ENCODE measurements at places on chromosomes 1 and 21.

GRCh38 chr1:185358957-185359356, 41.9 kb upstream of the IVNS1ABP start:
- DNase-seq = no peak

DNA sequence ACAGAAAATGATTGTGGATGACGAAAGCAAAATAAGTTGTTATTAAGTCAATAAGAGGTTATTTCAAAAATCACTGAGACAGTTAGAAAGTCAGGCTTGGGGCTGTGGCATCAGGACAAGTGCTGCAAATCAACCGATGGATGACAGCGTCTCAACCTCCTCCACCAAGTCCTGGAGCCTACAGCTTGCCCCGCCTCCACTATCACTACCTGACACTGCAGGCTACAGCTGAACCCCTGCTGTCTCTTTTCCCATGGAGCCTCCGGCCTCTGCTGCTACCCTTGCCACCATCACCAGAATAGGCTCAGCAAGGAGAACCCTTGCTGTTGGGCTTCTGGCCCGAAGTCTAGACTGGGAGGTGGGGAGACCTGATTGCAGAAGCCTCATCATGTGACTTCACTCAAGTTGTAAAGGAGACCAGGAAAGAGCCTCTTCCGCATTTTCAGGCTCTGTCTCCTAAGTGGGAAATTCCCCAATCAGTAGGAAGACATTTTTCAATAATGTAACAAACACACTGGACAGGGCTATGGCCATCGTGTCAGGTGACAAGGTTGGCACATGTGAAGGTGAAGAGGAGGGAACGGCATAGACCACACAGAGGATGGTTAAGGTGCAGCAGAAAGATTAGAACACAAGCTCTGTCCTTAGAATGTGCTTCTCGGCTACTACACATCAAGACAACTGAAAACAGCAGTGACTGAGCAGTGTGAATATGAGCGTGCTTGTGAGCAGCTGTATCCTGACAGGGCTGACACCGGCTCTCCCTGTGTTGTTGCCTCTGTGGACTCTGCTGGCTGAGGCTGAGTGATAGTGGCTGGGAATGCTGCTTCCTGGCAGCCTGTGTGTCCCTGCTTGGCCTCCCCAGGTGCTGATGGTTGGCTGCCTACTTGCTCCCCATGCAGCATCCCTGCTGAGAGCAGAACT, 660.7 kb downstream of the PTPRU start:
- no peak for DNase-seq

GRCh38 chr1:165483412-165483811, 38.5 kb upstream of the RXRG start:
- no peak for DNase-seq

DNA sequence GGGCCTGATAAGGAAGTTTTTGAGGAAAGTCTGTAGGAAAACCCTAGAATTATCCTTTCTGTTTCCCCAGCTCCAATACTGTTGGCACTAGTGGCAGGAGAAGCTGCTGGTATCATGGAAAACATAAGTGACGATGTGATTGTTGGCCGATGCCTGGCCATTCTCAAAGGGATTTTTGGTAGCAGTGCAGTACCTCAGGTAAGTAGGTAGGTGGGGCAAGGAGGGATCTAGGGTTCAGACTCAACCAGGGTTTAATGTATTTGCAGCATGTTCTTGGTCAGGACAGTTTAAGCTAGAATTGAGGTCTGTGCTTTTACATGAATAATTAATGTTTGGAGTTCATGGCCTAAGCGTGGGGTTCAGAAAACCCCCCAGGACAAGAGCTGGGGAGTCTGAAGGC, 62.1 kb downstream of the KDM1A start:
- DNase-seq = no peak

DNA sequence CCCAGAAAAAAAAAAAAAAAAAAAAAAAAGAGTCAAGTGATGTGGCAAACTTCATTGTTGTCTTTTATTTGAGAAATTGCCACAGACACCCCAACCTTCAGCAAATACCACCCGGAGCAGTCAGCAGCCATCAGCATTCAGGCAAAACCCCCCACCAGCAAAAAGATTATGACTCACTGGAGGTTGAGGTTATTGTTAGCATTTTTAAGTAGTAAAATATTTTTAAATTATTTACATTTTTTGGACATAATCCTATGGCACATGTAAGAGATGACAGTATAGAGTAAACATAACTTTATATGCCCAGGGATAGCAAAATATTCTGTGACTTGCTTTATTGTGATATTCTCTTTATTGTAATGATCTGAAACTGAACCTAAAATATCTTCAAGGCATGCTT, 95.6 kb downstream of the CENPF start:
- DNase-seq = no peak

- DNase-seq = no peak
These were observed 176.0 kb downstream of the RERE start for GRCh38 chr1:8641377-8641997.

DNA sequence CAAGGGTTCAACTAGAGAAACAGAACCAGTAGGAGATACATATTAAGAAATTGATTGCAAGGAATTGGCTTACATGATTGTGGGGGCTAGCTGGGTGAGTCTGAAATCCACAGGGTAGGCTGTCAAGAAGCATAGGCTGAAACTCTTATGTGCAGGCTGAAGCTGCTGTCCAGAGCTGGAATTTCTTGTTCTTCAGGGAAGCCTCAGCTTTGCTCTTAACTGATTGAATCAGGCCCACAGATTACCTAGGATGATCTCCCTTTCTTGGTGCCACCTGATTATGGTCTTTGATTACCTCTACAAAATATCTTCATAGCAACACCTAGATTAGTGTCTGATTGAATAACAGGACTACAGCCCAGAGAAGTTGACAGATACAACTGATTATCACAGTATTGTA, 22.5 kb upstream of the FRRS1 start:
- DNase-seq = no peak

DNA sequence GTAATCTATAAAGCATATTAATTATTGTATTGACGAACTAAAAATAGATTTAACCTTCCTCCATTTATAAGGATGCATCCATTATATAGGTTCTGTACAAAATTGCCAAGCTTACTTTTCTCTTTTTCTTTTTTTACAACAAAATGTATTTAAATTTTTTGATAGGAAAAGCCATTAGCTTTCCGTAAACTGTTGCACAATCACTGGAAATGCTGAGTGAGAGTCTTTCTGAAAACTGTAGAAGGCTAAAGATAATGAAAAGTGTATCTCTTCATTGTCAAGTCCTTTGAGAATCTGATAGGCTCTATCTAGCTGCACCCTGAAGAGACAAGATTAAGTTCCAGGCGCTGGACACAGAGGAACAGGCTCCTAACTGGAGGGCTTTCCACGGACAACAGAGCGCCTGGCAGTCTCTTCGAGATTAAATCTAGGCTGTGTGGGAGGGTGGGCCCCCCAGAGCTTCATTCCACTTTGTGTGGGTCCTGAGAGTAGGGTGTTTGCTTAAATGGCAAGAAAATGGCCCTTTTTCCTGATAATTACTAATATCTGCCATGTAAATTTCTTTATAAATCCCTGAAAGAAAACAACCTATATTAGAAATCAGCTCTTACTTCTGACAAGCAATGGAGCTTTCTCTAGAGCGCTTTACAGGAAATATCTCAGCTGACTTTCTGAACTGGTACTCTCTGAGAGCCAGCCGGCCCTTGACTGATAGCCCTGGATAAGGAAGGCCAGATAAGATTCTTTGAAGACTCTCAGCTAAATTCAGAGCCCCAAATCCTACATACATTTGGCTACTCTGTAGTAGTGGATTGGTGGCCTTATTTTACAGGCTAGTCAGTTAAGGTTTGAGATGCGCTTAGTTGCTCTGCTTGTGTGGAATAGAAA, 108.3 kb downstream of the FMN2 start:
- DNase-seq = no peak

GRCh38 chr1:231214918-231215680, 25.9 kb upstream of the GNPAT start:
- no peak for DNase-seq

- no peak for DNase-seq
These were observed at the start of gene ADAMTS5 for GRCh38 chr21:26967062-26967913. Gene ADAMTS5 (minus strand): TSS chr21:26967088. CDS start chr21:26966391, 697 bp downstream.

DNA sequence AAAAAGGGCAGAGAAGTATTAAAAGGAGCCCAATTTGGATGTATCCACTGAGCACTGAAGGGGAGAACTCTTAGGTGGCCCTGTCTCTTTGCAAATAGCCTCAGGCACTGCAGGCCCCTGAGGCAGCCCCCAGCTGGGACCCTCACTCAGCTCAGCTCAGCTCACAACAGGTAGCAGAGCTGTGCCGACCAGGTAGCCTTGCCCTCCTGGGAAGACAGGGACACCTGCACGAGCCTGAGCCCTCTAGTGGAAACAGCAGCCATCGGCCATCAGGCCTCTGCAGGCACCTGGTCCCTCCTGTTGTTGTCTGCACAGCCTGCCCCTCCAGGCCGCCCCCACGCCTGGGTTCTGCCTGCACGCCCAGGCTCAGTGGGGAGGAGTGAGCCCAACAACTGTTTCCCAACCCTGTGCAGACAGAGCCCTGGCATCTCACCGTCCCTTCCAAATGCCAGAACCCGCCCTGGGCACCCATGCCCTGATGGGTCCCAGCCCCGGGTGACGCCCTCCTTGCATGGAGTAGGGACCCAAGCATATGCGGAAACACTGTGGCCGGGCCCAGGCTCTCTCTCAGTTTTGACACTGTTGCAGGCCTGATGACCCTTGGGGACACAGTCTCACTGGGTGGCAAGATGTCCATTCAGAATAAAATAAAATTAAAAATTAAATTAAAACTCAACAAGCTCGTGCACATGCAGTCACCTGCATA, 60.0 kb upstream of the AJAP1 start:
- no peak for DNase-seq

GRCh38 chr1:173715538-173715844, 710 bp downstream of the KLHL20 start:
- no peak for DNase-seq

- DNase-seq = no peak
These were observed 6.8 kb upstream of the ERO1B start for GRCh38 chr1:236288620-236288976.

DNA sequence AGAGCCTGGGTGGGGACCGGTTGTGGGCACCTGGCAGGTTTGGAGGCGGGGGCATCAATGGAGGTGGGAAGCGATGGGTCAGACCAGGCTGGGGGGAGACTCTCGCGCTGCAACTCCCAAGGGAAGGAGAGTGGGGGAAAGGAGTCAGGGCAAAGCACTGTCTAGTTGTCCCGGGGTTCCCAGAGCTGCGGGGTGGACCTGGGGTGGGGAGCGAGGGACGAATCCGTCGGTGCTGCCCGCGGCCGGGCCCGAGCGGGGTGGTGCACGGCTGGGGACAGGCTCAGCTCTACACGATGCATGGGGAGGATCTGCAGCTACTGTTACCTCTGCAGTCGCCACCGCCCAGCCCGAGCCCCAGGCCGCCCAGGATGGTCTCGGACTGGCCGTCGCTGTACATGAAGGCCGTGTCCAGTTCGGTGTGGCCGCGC, 427 bp downstream of the AKR7A2 start:
- DNase-seq = no peak

- no peak for DNase-seq
These were observed 189.6 kb downstream of the PLPP3 start for GRCh38 chr1:56389813-56390212.

DNA sequence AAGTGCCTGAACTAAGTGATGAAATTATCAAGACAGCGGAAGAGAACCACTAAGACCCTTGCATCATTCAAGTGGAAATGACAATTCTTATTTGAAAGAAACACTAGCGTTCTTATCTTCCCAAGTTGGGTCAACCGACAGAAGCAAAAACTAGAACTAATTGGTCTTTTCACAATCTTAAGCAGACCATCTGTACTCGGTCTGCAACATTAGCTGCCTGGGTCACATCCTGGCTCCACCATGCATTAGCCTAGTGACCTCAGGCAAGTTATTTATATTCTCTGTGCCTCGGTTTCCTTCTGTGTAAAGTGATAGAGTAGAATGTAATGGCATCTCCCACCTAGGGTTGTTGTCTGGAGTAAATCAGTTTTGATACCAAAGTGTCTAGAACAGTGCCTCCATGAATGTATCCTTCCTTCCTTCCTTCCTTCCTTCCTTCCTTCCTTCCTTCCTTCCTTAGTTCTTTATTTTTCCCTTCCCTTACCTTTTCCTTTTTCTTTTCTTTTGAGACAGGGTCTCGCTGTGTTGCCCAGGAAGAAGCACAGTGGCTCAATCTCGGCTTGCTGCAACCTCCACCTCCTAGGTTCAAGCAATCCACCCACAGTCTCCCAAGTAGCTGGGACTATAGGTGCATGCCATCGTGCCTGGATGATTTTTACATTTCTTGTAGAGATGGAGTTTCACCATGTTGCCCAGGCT, 6.0 kb downstream of the COLGALT2 start:
- DNase-seq = no peak

DNA sequence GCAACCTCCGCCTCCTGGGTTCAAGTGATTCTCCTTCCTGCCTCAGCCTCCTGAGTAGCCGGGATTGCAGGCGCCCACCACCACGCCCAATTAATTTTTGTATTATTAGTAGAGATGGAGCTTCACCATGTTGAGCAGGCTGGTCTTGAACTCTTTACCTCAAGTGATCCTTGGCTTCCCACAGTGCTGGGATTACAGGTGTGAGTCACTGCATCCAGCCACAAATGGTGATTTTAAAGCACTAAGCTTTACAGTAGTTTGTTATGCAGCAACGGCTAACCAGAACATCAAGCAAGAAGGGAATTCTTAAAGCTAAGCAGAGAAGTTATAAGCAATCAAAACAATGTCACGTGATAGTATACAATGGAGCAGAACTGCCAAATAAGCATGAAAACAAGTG, 65.7 kb downstream of the NVL start:
- DNase-seq = no peak

GRCh38 chr1:204257446-204257845, 43.7 kb upstream of the GOLT1A start:
- DNase-seq = no peak

- no peak for DNase-seq
These were observed 366.9 kb downstream of the TGFB2 start for GRCh38 chr1:218711884-218712674.

DNA sequence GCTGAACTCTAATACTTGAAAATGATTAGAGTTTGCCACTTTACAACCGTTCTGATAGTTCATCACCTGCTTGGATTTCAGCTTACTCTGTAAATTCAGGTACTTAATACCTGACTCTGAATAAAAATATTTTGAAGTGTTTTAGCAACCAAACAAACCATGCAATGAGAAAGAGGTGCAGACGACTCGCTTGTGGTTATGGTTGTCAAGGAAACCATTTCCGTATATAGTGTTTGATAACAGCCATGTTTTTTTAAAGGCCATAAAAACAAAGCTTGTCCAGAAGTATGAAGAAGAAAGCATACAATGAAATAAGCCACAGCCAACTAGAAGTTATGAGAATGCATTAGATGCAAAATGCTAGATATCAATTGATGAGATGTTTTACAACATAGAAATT, 167.2 kb upstream of the HMCN1 start:
- peak; percentile 100 for DNase-seq

DNA sequence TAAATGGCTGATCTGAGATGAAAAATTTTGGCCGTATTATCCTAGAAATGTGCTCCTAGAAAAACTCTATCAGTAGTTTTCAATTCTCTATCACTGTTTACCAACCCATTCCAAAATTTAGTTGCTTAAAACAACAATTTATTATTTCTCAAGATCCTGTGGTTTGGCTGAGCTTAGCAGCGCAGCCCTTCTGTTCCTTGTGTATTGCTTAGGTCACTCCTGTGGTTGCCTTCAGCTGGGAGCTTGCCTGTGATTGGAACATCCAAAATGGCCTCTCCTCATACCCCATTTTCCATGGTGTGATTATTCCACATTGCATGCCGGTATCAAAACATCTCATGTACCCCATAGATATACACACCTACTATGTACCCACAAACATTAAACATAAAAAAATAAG, 22.8 kb upstream of the STUM start:
- DNase-seq = no peak

GRCh38 chr1:119291611-119292206, 76.9 kb upstream of the HAO2 start:
- DNase-seq = no peak

Measured in DMS153 (cell line).